Activated CD8-positive, alpha-beta memory T cell treated with anti-CD3 and anti-CD28 coated beads for 1 hour (primary cell): ENCODE measurements at places on chromosomes 5 and 9.

DNA sequence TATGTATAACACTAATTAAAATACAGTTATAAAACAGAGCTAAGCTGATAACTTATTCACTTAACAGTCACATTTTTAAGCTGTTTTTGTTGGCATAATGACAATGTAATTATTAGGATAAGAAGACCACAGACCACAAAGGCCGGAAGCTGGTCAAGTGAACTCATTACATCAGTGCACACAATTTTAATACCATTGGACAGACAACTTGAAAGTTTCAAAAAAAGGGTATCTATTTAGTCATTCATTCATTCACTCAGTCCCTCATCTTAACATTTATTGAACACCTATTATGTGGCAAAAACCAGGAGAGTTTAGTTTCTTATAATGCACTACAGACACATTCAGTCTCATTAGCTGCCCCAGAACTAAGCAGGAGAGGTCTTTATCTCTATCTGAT lies 11.6 kb downstream of the ERP44 start:
- no peak for DNase-seq

DNA sequence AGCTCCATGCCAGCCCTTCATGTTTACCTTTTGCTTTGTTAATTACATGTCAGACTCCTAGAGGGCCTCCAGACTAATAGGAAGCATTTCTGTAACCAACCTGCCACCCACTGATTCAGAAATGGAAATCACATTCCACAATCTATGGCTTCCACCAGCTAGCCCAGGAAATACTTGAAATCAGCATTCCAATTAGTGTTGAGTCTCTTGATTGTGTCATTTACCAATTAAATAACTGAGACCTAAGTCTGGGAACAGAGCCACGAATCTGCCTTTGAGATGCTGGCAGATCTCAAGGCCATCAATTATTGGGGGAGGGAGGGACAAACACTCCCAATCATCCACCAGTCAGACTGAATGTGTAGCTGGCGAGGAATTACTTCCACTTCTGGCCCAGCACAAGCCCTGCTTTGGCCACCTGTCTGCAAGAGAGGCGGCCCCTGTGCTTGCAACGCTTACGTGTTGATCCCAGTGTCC lies 27.4 kb upstream of the SAP30L start:
- no peak for DNase-seq

- no peak for DNase-seq
These were observed 103.0 kb downstream of the NTRK2 start for GRCh38 chr9:84772511-84772910.

DNA sequence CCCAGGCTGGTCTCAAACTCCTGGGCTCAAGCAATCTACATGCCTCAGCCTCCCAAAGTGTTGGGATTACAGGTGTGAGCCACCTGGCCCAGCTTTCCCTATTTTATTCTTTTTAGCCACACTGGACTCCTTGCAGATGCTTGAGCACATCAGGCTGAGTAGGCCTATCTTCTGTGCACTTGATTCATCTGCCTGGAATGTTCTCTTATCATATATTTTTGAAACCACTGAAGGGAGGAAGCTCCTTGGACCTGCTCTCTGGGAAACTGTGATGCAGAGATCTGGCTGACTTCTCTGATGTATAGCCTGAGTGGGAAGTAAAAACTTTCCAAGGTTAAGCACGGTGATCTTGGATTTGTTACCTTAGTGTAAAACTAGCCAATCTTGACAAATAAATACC lies 6.5 kb upstream of the MAT2B start:
- no peak for DNase-seq

DNA sequence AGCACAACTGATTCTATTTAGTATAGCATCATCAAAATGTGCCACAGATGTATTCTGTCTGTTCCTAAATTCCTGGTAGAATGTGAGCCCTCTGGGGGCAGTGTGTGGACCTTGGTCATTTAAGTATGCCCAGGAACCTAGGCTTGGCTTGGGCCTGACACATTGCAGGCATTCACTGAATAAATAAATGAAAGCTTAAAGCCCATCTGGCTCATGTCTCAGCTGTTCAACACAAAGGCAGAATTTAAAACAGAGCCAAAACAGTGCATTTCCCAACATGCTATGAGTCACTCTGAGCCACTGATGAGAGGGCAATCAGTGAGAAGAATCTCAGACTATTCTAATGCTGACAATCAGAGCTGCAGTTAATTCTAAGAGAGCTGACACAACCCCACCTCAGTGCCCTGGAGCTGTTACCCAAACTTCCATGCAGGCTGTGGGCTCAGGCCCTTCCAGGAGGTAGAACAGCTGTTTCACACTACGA lies 8.1 kb downstream of the FAM193B start:
- DNase-seq: no peak

DNA sequence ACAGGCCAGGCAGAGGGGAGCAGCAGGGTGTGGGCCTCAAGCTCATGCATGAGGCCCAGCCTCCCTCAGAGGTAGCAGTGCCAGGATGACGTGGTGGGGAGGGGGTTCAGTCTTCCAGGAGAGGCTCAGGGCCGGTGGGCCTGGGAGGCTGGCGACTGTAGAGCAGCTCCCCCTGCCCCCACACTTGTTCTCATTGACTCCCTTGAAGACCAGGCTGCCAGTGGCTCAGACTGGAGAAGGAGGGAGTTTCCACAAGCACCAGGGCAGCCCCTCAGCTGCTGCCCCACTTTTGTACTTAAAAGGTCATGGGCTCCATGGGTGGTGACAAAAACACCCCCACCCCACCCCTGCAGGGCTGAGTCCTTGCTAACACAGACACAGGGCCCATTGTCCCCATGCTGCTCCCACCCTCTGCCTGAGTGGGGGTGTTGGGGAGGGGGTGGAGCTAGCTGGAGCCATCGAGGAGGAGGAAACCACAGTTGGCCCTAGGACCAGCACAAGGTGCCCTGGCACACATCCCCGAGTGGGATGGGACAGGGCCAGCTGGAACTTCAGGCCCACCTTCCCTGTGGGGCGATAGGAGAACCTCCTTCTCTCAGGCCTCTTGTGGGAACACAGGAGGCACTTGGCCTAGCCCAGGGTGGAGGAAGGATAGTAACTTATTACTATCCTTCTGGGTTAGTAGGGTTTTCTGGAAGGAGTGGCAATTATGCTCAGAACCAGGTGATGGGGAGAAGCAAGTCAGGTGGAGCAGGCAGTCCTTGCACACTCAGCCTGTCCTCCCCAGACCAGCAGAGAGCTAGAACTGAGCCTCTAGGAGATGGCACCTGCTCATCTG lies 10.7 kb downstream of the PDLIM4 start:
- no peak for DNase-seq

DNA sequence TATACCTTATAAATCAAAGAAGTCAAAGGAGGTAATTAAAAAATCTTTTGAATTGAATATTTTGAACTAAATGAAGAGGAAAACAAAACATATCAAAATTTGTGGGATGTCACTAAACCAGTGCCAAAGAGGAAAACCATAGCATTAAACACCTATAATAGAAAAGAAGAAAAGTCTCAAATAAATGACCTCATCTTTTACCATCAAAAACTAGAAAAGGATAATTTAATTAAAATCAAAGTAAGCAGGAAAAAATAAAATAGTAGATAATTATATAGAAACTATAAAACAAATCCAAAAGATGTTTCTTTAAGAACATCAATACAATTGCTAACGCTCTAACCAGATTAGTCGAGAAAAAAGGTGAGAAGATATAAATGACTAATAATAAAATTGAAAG lies 47.8 kb downstream of the LPAR1 start:
- no peak for DNase-seq

DNA sequence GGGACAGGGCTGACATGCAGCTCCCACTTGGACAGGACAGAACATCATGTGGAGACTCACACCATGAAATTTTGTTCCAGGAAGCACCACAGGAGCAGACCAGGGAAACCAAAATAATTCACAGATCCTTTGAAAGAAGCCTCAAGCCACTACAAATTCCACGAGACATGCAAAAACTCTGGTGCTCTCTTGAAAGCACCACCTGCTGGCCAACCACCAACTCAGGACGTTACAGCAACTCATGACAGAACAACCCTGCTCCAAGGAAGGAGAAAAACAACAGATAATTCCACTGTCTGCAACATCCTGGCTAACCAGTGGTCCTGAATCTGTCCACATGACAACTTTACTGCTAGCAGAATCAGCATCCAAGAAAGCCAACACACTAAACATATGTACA lies 516.0 kb downstream of the SPATA31D1 start:
- DNase-seq: no peak

DNA sequence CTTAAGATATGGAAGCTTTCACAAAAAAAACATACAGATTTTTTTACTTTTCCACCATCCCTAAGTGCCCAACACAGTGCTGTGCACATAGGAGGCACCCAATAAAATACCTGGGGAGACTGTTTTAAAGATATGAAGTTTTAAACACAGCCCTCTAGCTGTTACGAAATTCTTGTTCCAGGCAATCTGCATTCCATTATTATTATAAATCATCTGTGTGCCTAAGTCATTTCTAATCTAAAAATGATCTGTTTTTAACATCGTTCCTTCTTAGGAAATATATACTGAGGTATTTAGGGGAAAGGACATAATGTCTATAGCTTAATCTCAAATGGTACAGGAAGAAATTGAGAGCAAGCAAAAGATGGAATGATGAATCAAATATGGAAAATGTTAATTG lies 32.7 kb upstream of the ISCA1 start:
- DNase-seq: no peak

- DNase-seq: no peak
These were observed 31.4 kb downstream of the LRSAM1 start for GRCh38 chr9:127482662-127483061.

DNA sequence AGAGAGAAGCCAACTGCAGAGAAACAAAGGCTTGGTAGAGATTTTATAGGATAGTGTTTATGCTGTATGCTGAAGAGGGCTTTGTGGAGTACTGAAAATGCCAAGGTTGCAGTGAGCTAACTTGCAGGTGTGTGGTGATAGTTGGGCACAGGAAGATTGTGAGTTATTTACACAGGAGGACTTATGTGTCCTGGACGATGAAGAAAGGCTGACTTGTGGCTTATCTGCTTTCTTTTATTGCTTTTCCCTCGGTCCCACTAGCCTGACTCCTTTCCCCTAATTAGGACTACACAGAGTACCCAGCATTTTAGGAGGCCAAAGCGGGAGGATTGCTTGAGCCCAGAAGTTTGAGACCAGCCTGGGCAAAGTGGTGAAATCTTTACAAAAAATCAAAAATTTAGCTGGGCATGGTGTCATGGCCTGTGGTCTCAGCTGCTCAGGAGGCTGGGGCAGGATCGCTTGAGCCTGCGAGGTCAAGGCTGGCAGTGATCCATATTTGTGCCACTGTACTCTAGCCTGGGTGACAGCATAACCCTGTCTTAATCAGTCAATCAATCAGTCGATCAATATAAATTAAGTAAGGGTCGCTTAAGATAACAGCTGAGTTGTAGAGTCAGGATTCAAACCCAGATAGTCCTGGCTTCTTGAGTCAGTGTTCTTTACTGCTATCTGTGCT lies 61.9 kb downstream of the UBE2R2 start:
- DNase-seq: no peak

- DNase-seq: no peak
These were observed 142.7 kb downstream of the PRKACG start for GRCh38 chr9:68871236-68871635.

DNA sequence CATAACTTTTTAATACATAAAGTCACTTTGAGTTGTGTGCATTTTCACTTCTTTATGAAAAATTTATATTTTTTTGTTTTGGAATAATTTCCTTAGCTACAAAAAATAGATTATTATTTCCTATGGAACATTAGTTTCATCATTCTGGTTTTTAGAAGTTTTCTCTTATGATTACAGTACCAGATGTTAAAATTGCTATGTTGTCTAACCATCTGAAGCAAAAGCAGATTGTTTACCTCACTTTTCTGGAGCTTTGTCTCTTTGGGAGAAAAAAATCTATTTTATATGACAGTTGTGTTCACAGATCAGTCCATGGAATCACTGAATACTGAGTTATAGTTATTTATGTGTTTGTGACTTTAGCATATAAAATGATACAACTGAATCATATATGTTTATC lies 708.9 kb upstream of the RIOK2 start:
- DNase-seq: no peak

GRCh38 chr9:84271531-84271900 lies 69.0 kb downstream of the SLC28A3 start:
- no peak for DNase-seq

DNA sequence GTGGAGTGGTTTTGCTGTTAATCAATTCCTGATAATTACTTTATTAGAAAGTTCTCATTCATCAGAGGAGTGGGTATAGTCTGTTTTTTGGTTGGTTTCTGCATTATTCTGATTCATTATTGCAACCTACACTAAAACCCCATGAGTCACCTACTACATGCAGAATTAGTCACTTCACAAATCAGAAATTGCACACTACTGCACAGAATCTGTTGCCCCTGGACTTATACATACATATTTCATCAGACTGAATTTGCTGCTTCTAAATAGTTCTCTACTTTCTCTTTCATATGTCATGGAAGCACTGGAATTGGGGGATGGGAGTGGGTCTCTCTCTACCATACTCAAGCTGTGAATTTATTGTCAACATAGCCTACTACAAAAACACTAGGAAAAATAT lies 585.1 kb downstream of the DNAH5 start:
- no peak for DNase-seq

DNA sequence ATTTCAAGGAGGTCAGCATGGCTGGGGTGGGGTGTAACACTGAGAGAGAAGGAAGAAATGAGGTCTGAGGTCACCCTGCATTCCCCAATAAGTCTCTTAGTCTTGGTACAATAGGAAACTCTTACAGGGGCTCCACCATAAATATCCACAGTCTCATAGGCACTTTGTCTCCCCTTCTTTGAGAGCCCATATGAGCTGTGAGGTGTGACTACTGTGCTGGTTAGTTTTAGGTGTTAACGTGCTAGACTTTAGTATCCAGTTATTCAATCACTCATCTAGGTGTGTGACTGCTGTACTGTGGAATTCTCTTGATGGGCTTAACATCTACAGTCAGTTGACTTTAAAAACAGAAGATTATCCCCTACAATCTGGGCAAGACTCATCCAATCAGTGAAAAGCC lies 378.1 kb upstream of the RFX3 start:
- DNase-seq: no peak

DNA sequence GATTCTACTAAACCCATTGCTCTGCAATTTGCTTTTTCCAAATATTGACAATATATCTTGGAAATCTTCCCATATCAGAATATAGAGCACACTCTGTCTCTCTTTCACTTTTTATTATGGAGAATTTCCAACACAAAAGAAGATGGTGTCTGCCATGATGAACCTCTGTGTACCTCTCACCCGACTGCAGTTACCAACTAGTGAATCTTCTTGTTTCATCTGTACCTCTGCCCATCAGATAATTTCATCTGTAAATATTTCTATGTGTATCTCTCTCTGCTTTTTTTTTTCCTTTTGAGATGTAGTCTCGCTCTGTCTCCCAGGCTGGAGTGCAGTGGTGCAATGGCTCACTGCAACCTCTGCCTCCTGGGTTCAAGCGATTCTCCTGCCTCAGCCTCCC lies 62.8 kb downstream of the NTNG2 start:
- DNase-seq: no peak

DNA sequence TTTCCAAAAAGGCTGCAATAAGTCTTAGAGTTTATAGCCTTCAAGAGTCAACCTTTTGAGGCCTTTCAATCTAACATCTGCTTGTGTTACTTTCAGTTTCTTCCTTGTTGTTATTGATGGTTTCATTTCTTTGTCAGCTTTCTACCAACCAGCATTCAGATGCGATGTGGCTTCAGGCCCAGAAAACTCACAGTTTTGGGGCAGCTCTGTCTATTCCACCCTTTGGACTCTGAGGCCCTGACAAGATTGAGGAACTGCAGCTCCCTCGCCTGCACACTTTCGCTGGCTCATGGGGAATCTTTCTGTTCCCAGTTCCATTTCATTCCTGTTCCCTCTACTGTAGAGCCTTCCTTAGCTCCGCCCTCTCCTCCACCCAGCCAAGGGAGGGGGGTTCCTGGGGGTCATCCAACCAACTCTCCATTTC lies 13.3 kb upstream of the WHRN start:
- no peak for DNase-seq
